Suprapubic skin (tissue), 4 donors: ENCODE measurements at places on chromosomes 2 and 18. TPM values are rescaled to one million over a fixed set of nuclear protein-coding genes. Genes with fewer than 3 reads are reported as not detected.

The GPR55 gene
- total RNA-seq, result 1.2 TPM

The EIF5B gene
- 35.8 TPM for total RNA-seq

The TMEM131 gene
- 117 TPM for total RNA-seq

The SRD5A2 gene
- total RNA-seq, result not detected

The RNMT gene
- 28.5 TPM for total RNA-seq

The COBLL1 gene
- total RNA-seq, result 63.4 TPM

- H3K4me3 ChIP-seq, result no peak overlapping the region
- DNase-seq, result no peak
- H3K27me3 ChIP-seq, result no peaks in the 10 kb centered on the region
- H3K36me3 ChIP-seq, result no peaks in the 10 kb centered on the region
- H3K4me1 ChIP-seq, result no peaks in the 10 kb centered on the region
These were observed 76.4 kb downstream of the METTL4 start for GRCh38 chr18:2494921-2495320.

GRCh38 chr2:238869-239268 is 25.0 kb downstream of the SH3YL1 start:
- H3K27me3 ChIP-seq, result no peaks in the 10 kb centered on the region
- H3K27ac ChIP-seq, result no peak overlapping the region
- H3K4me3 ChIP-seq, result no peak overlapping the region
- peaks cover 29% of the 10 kb centered on the region for H3K36me3 ChIP-seq

GRCh38 chr2:47039913-47040562 is 115.1 kb downstream of the STPG4 start:
- H3K36me3 ChIP-seq, result peaks cover 35% of the 10 kb centered on the region
- H3K27ac ChIP-seq, result no peak overlapping the region
- no peaks in the 10 kb centered on the region for H3K27me3 ChIP-seq

DNA sequence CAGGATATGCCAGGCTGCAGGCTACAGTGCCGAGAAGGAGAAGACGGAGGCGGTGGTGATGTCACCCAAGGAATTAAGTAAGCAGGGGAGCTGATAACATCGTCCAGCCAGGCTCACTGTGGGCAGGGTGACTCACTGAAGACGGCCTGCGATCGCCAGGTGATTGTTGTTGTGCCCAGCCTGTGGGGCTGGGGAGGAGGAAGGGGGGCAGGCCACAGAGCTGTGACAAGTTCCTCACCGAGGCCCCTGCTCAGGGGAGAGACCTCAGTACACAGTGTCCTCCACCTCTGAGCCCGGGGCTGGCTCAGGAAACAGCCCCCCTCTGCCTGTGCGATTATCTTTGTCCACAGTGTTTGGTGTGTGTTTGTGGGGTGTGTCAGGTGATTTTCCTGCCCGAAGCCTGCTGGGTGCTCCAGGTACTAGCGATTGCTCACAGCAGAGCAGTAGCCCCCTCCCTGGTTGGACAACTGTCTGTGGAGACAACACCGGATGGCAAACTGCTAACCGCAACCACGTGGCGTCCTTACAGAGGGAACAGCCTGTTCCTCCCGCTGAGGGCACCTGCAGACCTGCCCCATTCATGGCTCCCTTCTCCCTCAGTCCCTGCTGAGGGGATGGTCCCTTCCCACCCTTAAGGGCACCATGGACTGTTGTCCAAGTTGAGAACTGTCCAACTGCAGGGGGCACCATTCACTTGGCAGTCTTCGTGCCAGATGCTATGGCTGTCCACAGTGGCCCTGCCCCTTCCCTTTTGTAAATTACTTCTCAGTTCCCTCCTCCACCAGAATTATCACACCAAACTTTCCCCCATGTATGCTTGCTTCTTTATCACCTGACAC is 95.1 kb downstream of the ZFP36L2 start:
- peaks cover 63% of the 10 kb centered on the region for H3K4me1 ChIP-seq
- H3K27me3 ChIP-seq, result no peaks in the 10 kb centered on the region
- DNase-seq, result peak; percentile 88
- no peaks in the 10 kb centered on the region for H3K36me3 ChIP-seq
- no peak overlapping the region for H3K4me3 ChIP-seq
- H3K27ac ChIP-seq, result peak overlapping the region; percentile 85

- peaks cover 9% of the 10 kb centered on the region for H3K27me3 ChIP-seq
- H3K36me3 ChIP-seq, result peaks cover 7% of the 10 kb centered on the region
- peak; percentile 77 for DNase-seq
- H3K4me3 ChIP-seq, result peak overlapping the region; percentile 73
- H3K27ac ChIP-seq, result no peak overlapping the region
These were observed 335 bp downstream of the HES6 start for GRCh38 chr2:238239543-238239862.

DNA sequence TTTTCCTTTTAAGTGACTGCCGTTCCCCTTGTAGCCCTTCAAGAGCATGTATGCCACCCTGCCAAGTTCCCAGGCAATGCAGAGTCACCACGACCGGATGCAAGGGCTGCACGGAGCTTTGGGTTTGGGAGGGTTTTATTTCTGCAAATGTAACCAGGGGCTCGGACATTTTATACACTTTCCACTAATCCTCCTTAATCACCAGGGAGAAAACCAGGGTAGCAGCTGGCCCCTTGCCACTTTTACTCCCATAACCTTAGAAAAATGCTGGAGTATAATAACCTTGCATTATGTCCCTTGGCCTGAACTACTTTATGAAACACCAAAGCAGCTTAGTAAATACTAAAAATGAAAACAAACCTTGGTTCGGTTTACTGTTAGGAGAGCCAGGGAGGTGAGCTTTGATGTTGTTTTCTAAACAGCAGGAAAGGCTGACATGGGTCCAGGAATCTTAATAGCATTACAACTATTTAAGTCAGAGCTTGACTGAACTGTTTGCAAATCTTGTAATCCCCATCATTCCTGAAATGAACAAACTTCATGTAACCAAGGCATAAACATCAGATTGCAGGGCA is 152.8 kb upstream of the RIOK3 start:
- H3K4me1 ChIP-seq, result no peaks in the 10 kb centered on the region
- no peaks in the 10 kb centered on the region for H3K27me3 ChIP-seq
- H3K27ac ChIP-seq, result no peak overlapping the region
- H3K4me3 ChIP-seq, result no peak overlapping the region
- no peak for DNase-seq
- peaks cover 6% of the 10 kb centered on the region for H3K36me3 ChIP-seq

DNA sequence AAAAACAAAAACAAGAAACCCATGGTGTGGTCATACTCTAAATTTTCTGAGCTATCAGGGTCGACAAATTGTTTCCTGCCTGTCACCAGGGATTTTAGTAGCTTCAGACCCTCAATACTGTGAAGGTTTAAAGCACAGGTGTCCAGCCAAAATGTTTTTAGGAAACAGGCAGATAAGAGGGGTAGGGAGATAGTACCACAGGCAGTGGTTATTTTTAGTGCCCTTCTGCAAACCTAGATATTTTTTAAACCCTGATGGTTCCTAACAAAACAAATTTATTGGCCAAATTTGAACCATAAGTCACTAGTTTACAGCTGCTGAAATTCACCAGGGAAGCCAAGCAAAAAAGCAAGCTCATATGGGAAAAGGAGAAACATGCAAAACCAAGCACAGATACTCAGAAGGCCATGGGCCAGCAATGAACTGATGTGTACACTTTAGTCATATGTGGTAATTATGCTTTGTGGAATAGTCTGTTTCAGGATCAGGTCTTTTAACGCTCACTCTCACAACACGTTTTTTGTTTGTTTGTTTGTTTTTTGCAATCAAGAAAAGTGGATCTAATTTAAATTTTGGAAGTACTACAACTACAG is 156.8 kb upstream of the STK17B start:
- no peak overlapping the region for H3K4me3 ChIP-seq
- no peak overlapping the region for H3K27ac ChIP-seq
- H3K36me3 ChIP-seq, result no peaks in the 10 kb centered on the region

GRCh38 chr2:196987649-196988364 is 61.3 kb upstream of the PGAP1 start:
- H3K27me3 ChIP-seq, result no peaks in the 10 kb centered on the region
- no peaks in the 10 kb centered on the region for H3K36me3 ChIP-seq
- H3K27ac ChIP-seq, result peak overlapping the region; percentile 40

GRCh38 chr18:62715436-62715758 is at the start of gene PHLPP1:
TSS of gene PHLPP1 (plus strand) at chr18:62715541. CDS start at chr18:62715684, 143 bp downstream.
- H3K4me1 ChIP-seq, result peaks cover 33% of the 10 kb centered on the region
- H3K27me3 ChIP-seq, result no peaks in the 10 kb centered on the region
- H3K27ac ChIP-seq, result peak within 1 kb of the TSS; percentile 96
- no peak for DNase-seq

GRCh38 chr2:192161656-192162290 is 33.0 kb downstream of the TMEFF2 start:
- no peak overlapping the region for H3K4me3 ChIP-seq
- no peak for DNase-seq
- peaks cover 5% of the 10 kb centered on the region for H3K4me1 ChIP-seq
- H3K27me3 ChIP-seq, result peaks cover 7% of the 10 kb centered on the region
- no peak overlapping the region for H3K27ac ChIP-seq

DNA sequence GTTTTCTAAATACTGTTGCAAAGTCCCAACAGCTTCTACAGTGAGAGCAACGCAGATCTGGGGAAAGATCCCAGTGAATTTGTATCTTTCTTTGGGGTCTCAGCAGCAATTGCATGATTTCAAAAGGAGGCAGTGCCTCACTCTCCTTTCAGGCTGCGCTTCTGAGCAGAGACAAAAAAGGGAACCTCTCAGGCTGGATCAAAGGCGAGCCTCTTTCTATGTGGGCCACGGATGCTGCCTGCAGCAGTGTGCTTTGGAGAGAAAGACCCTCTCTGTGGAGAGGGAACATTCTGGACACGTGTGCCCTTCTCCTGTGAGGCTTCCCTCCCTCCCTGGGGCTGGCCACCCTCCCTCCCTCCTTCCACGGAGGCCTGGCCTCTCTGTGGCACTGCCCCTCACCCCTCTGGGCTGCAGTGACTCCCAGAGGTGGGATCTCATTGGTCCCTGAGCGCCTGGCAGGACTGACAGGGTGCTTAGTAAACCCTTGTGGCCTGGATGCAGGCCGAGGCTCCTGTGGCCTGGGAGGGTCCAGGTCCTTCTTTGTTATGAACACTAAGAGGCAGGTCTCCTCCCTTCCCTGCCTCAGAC is 21.6 kb upstream of the PDIA6 start:
- DNase-seq, result no peak
- no peaks in the 10 kb centered on the region for H3K36me3 ChIP-seq
- no peak overlapping the region for H3K27ac ChIP-seq
- peaks cover 41% of the 10 kb centered on the region for H3K27me3 ChIP-seq
- no peak overlapping the region for H3K4me3 ChIP-seq
- H3K4me1 ChIP-seq, result peaks cover 4% of the 10 kb centered on the region

GRCh38 chr2:152071518-152071917 is 27.3 kb downstream of the CACNB4 start:
- peaks cover 6% of the 10 kb centered on the region for H3K4me1 ChIP-seq
- no peak overlapping the region for H3K27ac ChIP-seq
- no peak overlapping the region for H3K4me3 ChIP-seq
- H3K36me3 ChIP-seq, result no peaks in the 10 kb centered on the region
- H3K27me3 ChIP-seq, result no peaks in the 10 kb centered on the region
- no peak for DNase-seq

DNA sequence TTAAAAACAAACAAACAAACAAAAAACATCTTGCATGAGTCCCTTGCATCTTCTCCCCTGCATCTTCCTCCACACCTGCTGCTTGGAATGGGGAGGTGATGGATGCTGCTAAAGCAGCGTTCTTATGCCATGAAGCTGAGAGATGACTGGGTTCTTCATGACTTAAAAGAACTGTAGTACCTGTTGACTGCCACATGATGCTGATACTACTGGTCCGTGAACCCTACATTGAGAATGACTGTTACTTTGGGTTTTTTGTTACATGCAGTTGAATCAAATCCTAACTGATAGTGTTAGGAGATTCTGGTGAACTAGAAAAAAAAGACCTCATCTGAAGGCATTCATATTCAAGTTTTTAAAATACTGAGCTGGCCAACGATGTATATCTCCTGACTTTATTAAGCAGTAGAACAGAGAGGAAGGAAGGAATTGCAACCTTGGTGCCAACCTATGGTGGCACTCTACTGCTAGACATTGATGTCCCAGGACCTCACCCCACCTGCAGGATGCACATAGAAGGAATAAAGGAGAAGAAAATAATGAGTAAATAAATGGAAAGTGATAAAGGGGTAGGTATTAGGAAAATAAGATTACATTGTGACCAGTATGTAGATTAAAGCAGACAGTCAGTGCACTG is 63.2 kb upstream of the SPAG16 start:
- no peaks in the 10 kb centered on the region for H3K36me3 ChIP-seq
- no peaks in the 10 kb centered on the region for H3K27me3 ChIP-seq
- no peak for DNase-seq
- H3K4me3 ChIP-seq, result no peak overlapping the region
- H3K4me1 ChIP-seq, result peaks cover 7% of the 10 kb centered on the region
- H3K27ac ChIP-seq, result no peak overlapping the region

DNA sequence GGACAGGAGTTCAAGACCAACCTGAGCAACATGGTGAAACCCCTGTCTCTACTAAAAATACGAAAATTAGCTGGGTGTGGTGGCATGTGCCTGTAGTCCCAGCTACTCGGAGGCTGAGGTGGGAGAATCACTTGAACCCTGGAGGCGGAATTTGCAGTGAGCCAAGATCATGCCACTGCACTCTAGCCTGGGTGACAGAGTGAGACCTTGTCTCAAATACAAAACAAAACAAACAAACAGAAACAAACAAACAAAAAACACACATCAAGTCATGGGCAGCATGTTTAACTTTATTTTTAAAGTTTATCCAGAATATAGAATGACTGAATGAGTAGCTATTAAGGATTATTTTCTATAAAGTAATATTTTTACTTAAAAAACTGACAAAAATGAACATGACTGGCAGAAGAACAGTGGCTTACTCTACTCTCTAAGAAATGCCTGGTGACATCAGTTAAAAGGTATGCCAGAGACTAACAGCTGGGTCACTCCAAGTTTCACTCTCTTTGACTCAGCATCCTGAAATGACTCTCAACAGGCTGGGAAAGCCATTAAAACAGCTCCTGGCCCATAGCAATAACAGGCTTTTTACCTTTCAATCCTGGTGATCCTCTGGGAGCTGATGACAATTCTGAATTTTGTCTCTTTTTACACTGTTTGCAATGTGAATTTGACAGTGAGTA is 281.6 kb upstream of the STON1 start:
- no peaks in the 10 kb centered on the region for H3K27me3 ChIP-seq
- peaks cover 17% of the 10 kb centered on the region for H3K4me1 ChIP-seq
- no peak overlapping the region for H3K4me3 ChIP-seq
- no peaks in the 10 kb centered on the region for H3K36me3 ChIP-seq

GRCh38 chr2:218659988-218660358 is 490 bp downstream of the BCS1L start:
- peak overlapping the region; percentile 57 for H3K27ac ChIP-seq
- peak overlapping the region; percentile 70 for H3K4me3 ChIP-seq
- no peak for DNase-seq
- no peaks in the 10 kb centered on the region for H3K27me3 ChIP-seq

GRCh38 chr2:122322815-122323214 is 567.4 kb downstream of the TSN start:
- no peaks in the 10 kb centered on the region for H3K4me1 ChIP-seq
- H3K27me3 ChIP-seq, result no peaks in the 10 kb centered on the region
- H3K27ac ChIP-seq, result no peak overlapping the region
- H3K4me3 ChIP-seq, result no peak overlapping the region

GRCh38 chr2:143801561-143801960 is 672.3 kb downstream of the ARHGAP15 start:
- no peaks in the 10 kb centered on the region for H3K4me1 ChIP-seq
- H3K4me3 ChIP-seq, result no peak overlapping the region
- no peaks in the 10 kb centered on the region for H3K36me3 ChIP-seq
- no peaks in the 10 kb centered on the region for H3K27me3 ChIP-seq
